ENCODE measurements at places on chromosomes 16 and 17.

DNA sequence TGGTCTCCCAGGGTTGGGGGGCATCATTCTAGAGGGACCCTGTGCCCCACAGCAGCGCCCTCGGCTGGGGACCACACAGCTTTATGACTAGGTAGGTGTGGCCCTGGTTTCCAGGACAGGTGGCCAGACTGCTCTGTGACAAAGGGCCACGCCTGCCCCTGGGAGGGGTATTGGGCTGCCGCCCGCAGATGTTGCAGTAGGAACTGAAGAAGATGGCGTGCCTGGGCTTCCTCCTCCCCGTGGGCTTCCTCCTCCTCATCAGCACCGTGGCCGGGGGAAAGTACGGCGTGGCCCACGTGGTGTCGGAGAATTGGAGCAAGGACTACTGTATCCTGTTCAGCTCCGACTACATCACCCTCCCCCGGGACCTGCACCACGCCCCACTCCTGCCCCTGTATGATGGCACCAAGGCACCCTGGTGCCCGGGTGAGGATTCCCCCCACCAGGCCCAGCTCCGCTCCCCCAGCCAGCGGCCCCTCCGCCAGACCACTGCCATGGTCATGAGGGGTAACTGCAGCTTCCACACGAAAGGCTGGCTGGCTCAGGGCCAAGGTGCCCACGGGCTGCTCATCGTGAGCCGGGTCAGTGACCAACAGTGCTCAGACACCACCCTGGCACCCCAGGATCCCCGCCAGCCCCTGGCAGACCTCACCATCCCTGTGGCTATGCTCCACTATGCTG, at the start of gene SPPL2C:
Gene SPPL2C (plus strand): TSS at position 187 of the 681 bp plus-strand sequence. CDS start 26 bp downstream, at position 213.
- no peak for DNase-seq

GRCh38 chr17:78599419-78599818, 22.2 kb upstream of the DNAH17 start:
- DNase-seq: no peak

DNA sequence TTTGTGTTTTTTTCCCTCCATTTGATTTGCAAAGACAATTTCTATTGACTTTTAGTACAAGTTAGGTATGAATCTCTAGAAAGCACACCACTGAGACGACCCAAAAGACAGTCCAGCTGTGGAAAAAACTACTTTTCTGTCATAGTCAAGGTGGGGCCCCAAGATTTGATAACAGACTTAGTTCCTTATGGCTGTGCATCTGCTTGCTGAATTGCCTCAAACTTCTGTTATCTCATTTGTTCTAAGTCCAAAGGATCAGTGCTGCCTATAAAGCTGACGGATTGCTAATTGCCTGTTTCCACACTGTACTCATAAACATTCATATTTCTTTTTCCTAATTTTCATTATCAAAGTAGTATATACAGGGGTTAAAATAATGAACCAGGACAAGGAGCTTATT, 180.8 kb downstream of the SPECC1 start:
- no peak for DNase-seq

DNA sequence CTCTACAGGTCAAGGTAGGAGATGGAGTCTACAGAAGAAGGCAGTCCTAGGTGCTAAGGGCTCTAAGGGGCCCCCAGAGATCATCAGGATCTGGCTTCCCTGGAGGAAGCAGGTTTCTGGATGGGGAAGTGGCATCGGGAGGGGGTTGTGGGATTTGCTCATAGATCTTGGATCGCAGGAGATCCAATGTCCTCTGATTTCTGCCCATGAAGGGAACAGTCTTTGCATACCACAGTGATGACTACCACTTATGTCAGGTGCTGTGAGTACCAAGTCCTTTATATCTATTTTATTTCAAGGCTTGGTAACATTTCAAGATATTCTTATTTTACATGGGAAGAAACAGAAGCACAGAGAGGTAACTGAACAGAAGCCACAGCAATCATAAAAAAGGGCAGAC, 164.0 kb downstream of the RGS9 start:
- no peak for DNase-seq

- DNase-seq: peak; percentile 90
Measured at GRCh38 chr16:80931801-80932707, 74.6 kb downstream of the CMC2 start.

All from left hindlimb (tissue), 1 donor.